Cardiac fibroblast (primary cell): ENCODE measurements at places on chromosomes 6 and 20.

DNA sequence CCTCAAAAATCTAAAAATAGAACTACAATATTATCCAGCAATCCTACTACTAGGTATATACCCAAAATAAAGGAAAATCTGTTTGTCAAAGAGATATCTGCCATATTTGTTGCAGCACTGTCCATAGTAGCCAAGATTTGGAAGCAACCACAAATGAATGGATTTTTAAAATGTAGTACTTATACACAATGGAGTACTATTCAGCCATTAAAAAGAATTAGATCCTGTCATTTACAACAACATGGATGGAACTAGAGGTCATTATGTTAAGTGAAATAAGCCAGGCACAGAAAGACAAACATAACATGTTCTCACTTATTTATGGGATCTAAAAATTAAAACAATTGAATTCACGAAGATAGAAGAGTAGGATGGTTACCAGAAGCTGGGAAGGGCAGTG, 135.7 kb upstream of the CCDC28A start:
- DNase-seq: no peak

- no peak for DNase-seq
Observed at GRCh38 chr6:157865249-157865648, 42.2 kb downstream of the SNX9 start.

- DNase-seq: no peak
Observed at GRCh38 chr6:126743076-126743475, 375.4 kb upstream of the RSPO3 start.

GRCh38 chr6:161136655-161137054, 137.2 kb downstream of the AGPAT4 start:
- no peak for DNase-seq
